ENCODE measurements at places on chromosomes 6 and 20.

DNA sequence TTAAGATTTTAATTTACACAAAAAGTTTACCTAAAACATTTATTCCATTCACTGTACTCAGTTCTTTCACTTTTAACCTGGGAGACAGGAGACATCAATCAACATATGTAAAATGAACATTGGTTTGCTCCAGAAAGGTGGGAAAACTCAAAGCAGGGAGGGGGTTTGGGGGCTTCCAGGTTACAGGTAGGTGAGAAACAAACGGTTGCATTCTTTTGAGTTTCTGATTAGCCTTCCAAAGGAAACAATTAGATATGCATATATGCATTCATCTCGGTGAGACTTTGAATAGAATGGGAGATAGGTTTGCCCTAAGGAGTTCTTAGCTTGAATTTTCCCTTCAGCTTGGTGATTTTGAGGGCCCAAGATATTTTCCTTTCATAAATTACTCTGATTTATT lies 38.2 kb upstream of the HDAC2 start:
- no peak for DNase-seq

GRCh38 chr6:82227770-82228169 lies 19.8 kb downstream of the IBTK start:
- no peak for DNase-seq

- no peak for DNase-seq
These were observed 25.6 kb downstream of the UTRN start for GRCh38 chr6:144310765-144311164.

GRCh38 chr20:63508072-63508768 lies 9.3 kb upstream of the EEF1A2 start:
- no peak for DNase-seq

GRCh38 chr20:47743671-47744070 lies 41.6 kb downstream of the SULF2 start:
- DNase-seq, result no peak

DNA sequence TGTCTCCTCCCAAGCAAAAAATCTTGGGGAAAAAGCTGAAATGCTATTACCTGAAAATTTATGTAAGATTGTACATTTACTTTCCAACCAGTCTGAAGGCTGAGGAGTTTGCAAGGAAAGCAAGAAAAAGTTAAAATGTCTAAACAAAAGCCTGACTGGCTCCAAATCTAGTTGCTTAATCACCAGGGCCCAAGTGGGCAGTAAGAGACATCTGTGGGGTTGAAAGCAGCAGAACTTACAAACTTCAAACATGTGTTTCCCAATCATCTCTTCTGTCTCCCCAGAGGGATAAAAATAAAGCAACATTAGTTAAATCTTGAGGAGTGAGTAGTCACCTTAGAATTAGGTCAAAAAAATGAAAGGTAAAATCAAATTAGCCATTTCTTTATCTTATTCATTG lies 98.6 kb downstream of the OGFRL1 start:
- DNase-seq, result no peak

GRCh38 chr6:85419046-85419759 lies 30.7 kb upstream of the NT5E start:
- DNase-seq, result no peak

- DNase-seq, result no peak
These were observed 234.2 kb upstream of the ECI2 start for GRCh38 chr6:4369616-4370015.

DNA sequence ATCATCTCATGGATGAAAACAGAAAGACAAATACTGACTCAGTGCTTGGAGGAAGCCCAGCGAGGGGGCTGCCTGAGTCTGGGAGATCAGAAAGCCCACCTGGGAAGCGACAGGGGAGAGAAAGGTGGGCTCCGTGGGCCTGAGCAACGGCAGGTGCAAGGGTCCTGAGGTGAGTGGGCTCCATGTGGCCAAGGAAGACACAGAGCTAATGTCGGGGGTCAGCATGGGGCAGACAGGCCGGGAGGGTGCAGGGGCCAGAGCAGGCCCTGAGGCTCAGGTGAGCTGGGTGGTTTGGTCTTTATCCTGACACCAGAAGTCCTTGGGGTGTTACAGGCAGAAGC lies 18.8 kb downstream of the APCDD1L start:
- DNase-seq, result no peak

DNA sequence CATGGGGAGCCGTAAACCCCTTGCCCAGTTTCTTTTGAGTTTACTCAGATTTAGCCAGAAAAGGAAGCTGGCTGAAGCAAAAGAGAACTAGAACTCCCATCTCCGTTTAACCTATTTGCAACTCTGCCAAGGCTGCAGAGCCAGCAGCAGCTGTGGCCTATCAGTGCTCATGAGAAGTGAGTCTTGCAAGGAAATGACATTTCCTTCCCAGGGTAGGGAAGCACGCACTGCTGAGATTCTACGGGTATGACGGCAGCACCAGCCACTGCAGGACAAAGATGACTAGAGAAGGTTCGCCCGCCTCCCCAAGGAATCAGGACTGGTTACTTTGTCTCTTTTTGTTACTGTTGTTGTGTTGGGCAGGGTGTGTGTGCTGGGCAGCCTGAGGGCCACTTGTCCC lies 47.6 kb downstream of the PPP1R3G start:
- DNase-seq, result no peak

DNA sequence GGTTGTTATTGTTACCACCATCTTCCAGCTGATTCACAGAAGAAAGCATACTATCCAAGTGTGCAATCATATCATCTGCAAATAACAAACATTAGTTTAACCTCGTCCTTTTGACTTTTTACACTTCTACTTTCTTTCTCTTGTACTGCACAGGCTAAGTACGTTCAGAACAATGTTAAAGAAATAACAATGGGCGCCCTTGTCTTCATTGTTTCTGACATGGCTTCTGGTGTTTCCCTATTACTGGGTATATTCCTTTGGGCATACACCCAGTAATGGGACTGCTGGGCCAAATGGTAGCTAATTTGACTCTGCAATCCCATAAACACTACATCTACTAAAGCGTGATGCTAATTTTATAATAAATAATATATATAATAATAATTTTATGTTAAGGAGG lies 146.7 kb downstream of the GJA10 start:
- no peak for DNase-seq

- DNase-seq, result peak; percentile 2
These were observed 21.3 kb downstream of the NPEPL1 start for GRCh38 chr20:58713801-58714339.

GRCh38 chr20:1377341-1377871 lies 15.4 kb downstream of the FKBP1A start:
- no peak for DNase-seq

- DNase-seq, result no peak
These were observed 228.3 kb upstream of the ECI2 start for GRCh38 chr6:4363656-4364055.

Data from stimulated activated CD4-positive, alpha-beta T cell treated with anti-CD3 and anti-CD28 coated beads, Interleukin-4, amount 100 ng/mL, for 24 hours (primary cell).